T47D (cell line): ENCODE measurements at places on chromosomes 7 and 10.

- no peak for DNase-seq
Measured at GRCh38 chr7:50856806-50857205, 74.1 kb upstream of the GRB10 start.

DNA sequence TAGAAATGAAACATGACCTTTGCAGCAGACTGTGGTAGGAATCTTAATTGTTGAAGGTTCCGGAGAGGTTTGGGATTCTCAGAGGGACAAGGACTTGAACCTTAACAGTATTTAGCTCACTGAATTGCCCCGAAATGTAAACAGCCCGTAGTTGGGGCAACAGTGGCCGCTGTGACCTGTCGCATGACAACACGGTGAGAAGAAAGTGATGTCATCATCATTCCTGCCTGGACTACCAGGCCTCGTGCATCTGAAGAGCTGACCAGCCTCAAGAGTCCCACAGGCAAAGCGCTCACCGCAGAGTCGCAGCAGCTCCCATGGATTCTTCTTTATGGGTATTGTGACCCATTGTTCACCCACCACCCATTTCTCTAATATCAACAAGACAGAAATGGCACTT lies 250.6 kb downstream of the KLF6 start:
- DNase-seq, result no peak

- DNase-seq, result no peak
Measured at GRCh38 chr7:112799448-112800120, 9.4 kb upstream of the TMEM168 start.

GRCh38 chr7:117839507-117839906 lies 33.7 kb downstream of the CTTNBP2 start:
- DNase-seq, result no peak

GRCh38 chr7:3027005-3027845 lies 16.4 kb downstream of the CARD11 start:
- DNase-seq, result no peak

- DNase-seq, result no peak
Measured at GRCh38 chr7:65477326-65477725, 103.7 kb downstream of the ZNF92 start.

DNA sequence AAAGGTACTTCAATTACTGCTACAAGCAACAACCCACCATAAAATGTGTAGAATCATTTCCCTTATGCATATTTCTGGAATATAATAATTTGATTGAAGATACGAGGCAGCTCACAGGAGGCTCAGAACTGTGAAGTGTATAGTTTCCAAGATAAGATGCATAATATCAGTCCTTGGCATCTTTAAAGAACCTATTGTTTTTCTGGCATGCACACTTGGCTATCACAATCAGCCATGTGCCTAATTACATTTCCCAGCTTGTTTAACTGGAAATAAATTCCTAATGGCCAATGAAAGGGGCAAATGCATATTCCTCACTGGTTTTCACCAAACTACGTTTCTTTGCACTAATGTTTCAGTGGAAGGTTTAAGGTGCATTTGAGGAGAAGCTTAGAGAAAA lies 83.4 kb upstream of the LRRC18 start:
- DNase-seq, result no peak
